DND-41 (cell line): ENCODE measurements at places on chromosomes 11 and 22.
A peak's percentile ranks its signal among the peaks of the same experiment; 100 is the strongest.

DNA sequence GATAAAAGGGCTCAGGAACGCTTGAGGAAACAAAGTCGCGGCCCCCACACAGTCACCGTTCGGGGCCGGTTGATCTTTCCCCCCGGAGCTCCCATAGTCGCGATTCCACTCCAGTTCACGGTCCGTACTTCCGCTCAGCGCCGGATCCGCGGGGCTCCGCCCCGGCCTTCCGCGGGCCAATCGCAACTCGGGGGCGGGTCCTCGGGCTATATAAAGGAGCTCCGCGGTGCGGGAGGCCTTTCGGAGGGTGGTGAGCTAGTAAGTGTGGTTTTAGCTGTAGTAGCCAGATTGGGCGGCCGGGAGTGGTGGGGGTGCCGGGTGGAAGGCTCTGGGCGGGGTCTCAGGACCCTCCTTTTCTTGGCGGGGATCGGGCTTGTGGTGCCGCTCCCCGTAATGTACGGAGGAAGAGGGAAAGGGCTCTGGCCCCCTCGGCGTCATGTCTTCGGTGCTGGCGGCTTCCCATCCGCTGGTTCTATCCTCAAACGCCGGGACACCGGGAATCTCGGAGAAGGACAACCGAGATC lies at the start of the genes C11orf98 and CSKMT:
Gene C11orf98, minus strand, starts transcription at position 136 of the 524 bp plus-strand sequence. Its CDS starts 41 bp downstream, at position 95.
Gene CSKMT, plus strand, starts transcription at position 238 of the 524 bp plus-strand sequence. CDS start 568 bp downstream, outside the sequence.
- DNase-seq = peak; percentile 98

DNA sequence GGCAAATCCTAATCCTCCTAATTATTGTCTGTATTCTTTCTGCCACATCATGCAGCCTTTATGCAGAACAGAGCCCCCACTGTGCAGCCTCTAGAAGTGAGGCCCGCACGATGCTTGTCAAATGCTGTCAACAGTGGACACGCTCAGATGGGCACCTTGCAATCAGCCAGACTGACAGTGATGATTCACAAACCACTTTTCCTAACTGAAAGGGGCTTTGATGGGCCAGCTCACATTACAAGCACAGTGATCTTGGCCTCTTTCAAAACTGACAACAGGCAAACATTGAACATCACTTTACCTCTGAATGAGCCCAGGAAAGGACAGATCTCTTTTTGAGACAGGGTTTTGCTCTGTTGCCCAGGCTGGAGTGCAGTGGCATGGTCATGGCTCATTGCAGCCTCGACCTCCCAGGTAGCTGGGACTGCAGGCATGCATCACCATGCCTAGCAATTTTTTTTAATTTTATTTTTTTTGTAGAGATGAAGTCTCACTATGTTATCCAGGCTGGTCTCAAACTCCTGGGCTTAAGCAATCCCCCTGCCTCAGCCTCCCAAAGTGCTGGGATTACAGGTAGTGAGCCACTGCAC lies 18.0 kb upstream of the E2F8 start:
- no peak for DNase-seq

- DNase-seq = no peak
These were observed 13.3 kb upstream of the CEP295 start for GRCh38 chr11:93648158-93648557.

DNA sequence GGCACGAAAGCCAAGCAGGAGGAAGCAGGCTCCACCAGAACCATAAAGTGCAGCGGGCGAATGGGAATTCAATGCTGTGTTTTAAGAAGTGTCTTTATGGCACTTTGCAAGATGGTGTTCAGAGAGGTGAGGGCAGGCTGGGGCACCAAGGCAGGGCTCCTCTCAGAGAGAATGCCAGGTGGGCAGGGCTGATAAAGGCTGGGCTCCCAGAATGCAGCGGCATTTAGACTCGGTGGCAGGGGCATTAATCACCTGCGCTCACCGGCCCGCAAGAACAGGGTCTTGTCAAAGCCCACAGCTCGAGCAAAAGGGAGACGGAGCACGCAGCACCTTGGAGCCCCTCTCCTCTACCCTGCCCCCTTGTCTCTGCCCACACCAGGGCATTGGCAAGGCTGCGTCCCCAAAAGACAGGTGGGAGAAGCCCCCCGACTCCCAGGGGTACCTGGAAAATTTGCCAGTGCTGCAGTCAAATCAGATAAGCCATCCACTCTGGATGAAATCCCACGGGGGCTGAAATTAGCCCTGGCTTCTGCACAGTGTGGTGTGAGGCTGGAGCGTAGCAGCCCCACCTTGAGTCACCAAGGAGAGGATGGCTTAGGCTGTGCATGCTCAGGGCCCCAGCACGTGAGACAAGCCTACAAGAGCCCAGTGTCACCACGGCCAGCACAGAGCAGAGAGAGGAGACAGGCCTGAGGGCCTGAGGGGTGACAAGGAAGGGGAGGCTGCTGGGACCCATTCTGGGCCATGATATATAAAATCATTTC lies 8.1 kb downstream of the MACROD1 start:
- DNase-seq = no peak

- peak; percentile 11 for DNase-seq
These were observed 35.2 kb upstream of the TFIP11 start for GRCh38 chr22:26547426-26547825.

DNA sequence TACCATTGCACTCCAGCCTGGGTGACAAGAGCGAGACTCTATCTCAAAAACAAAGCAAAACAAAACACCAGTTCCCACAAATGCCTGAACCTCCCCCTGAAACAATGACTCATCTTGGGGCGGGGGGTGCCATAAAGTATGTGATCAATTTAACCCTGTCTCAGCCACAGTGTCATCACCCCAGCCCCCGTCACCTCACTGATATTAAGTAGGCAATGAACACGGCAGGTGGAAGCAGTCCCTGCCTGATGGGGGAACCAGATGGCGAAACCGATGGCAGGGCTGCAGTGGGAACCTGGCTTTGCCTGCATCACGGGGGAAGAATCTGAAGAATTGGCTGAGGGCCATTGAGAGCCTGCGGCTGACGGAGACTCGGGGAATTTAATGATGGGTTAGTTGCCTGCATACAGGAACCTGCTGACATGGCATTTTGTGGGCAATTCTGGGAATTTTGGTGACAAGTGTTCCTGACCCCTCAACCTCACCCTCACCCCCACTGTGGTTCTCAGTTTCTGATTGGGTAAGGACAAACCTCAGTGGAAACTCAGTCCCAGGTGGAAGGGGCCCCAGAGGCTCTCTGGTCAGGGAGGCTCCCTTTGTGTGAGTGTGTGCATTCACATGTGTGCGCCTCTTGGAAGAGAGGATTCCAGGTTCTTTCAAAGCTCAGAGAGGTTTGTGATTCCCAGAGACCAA lies 39.1 kb upstream of the SHISAL1 start:
- no peak for DNase-seq

GRCh38 chr11:65777821-65778361 lies 2.9 kb downstream of the AP5B1 start:
- no peak for DNase-seq

GRCh38 chr11:47376107-47376524 lies 2.2 kb downstream of the SPI1 start:
- DNase-seq = no peak

GRCh38 chr11:43687120-43687791 lies 6.7 kb downstream of the HSD17B12 start:
- no peak for DNase-seq

GRCh38 chr11:22192289-22192641 lies 620 bp upstream of the ANO5 start:
- no peak for DNase-seq

DNA sequence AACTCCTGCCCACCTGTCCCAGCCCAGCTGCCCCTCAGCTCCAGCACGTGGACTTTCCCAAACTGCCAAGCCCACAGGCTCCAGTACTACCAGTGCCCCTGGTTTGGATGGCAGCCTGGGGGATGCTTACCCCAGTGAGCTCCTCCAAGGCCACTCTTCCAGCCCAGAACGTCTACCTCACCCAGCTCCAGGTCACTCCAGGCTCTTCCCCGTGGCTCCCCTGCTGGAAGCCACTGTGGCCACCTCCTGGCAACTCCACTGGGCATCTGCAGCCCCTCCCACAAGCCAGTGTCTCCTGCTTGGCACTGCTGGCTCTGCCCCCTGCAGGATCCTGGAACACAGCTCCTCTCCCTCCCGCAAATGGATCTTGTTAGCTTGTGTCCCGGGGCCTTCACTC lies 29.3 kb downstream of the LMO1 start:
- no peak for DNase-seq

DNA sequence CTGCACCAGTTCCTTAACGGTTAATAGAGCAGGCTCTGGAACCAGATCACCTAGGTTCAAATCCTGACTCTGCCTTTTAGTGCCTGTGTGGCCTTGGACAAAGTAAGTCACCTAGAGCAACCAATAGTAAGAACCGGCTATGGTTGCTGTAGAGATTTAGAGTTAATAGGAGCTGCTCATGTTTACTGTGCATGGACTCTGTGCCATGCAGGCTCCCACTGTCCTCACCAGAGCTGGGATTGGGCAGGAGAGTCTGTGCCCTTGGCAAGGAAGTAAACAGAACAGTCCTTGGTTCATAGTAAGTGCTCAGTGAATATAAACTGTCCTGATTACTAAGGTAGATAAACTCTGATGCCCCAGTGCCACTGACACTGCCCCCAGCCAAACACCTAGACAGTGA lies 1.4 kb upstream of the TP53I11 start:
- DNase-seq = no peak

DNA sequence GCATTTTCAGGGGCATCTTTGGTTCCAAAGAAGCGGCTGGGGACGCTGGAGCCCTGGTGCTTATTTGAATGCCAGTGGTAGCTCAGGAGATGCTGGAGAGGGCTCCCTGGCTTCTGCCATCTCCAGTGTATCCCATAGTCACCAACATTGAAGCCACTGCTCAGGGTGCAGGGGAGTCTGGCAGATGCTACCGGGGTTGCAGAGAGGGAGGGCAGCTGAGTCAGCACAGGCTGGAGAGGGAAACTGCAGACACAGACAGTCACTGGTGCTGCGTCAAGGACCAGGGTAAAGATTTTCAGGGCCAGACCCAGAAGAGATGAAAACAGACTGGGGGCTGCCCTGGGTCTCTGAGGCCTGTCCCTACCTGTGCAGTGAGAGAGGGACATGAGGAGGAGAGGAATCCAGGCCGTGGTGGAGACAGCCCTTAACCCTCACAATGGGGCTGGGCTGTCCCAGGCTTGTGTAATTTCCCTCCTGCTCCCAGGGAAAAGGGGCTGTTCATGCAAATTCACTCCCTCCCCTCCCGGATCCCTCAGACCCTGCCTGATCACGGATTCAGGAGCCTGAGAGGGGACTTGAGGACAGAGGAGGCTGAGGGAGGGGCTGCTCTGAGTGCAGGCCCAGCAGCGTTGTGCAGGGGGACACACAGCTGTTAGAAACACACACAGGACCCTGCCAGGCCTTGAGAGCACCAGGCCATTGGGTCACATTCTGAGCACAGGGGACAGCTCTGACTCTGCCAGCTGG lies 126.9 kb upstream of the GRK3 start:
- DNase-seq = no peak

DNA sequence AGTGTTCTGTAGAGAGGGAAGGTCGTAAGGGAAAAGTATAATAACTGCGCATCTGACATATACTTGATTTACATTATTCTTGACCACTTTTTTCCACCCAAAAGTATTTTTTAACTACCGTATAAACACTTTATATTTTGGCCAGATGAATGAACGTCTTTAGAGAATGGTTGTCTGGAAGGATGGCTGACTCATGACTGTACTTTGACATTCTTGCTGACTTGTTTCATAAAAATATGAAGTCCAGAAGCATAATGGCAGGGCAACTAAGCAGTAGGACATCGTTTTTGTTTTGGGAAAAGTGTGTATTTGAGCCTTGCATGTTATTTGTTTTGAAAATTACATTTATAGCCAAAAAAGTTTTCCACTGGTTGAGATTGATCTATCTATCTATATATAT lies 110.0 kb downstream of the OSBP2 start:
- DNase-seq = no peak

DNA sequence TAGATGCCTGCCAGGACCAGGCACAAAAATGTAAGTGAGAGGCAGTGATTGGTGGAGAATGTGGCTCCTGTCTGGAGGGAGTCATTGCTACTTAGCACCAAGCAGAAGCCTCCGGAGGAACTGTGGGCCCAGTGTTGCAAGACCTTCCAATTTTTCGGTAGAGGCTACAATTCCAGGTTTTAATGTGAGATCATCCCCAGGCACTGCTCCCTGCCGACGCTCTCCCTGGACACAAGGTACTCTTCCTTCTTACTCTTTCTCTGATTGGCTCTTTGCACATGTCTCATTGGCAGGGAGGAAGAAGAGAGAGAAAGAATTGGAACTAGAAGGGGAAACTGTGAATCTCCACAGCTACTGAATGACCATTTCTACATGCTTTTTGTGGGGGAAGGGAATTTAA lies 53.7 kb upstream of the EP300 start:
- DNase-seq = no peak

DNA sequence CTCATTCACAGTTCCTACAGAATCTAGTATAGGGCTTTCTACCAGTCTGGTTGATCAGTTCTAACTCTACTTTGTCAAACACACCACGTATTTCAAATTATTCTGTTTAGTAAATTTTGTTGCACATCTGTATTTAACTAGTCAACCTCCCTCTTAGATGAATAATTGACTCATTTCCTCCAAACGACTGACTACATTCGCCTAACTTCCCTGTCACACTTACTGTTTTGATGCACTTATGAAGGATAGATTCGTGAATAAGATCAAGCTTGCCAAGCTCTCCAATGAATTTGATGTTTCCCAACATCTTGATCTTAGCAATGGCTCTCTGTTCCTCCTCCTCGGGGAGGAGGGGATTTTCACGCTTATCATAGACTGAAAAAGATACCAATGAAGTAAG lies 5.0 kb downstream of the EIF4G2 start:
- no peak for DNase-seq

DNA sequence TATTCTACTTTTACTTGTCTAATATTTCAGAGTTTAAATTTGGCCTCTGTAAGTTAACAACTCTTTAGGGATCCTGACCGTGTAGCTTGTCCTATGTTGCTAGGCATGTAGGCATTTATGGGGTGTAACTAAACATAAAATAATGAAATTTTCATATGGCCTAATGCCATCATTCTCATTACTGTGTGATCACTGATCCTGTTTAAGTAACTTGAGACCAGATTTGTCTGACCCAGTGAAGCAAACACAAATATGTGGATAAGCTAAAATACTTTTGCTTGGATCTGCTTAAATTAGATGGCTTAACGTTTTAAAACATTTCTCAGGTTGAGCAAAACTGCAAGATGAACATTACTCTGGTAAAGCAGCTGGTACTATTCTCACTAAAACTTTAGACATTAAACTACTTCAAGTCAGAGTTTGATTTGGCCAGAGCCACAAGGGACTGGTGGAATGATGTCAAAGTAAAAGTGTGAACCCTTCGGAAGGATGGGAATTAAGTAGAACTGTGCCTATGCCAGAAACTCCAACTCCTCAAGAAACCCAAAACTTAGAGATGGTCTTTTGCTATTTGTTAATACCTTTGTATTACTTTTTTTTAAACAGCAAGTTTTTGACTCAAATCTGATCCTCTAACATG lies 12.5 kb downstream of the QSER1 start:
- no peak for DNase-seq

- DNase-seq = no peak
These were observed 4.3 kb downstream of the YIF1A start for GRCh38 chr11:66284526-66285078.
